ENCODE measurements at places on chromosomes 7 and 10.
A peak's percentile ranks its signal among the peaks of the same experiment; 100 is the strongest.

DNA sequence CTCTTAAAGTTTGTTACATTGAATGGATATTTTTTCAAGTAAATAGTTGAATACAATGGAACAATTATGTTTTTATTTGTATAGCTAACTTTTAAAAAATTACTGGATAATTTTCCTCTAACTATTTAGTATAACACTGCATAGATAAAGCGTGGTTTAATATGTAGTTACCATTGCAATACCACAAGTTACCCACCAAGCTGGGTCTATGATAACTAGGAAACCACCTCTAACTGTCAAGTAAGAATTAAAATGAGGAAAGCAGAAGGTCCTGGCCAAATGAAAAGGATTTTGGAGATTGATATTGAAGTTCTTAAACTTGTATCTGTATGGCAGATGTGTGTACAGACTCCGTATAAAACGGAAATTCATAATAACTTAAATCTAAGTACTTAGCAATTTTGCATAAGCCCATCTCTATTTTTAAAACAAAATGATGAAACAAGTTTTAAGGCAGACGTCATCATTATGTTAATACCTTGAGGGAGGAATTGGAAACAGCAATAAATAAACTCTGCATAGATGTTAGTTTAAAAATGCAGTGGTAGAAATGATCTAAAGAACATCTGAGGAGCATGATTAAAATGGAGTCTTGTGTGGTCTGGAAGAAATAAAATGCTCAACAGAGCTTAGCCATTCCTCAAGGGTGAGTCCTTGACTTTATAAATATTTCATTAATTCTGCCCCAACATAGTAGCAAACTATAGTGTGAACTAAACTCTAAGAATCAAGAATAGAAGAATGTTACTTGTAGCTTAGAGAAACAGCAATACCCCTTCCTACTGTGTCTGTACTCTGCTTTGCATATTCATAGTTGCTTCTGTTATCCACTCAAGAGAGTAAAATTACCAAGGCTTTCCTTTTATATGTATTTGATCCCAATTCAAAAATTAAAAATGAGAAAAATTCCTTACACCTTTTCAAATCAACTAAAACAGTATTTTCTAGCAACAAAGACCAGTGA lies 206.4 kb upstream of the FERD3L start:
- no peak for DNase-seq

DNA sequence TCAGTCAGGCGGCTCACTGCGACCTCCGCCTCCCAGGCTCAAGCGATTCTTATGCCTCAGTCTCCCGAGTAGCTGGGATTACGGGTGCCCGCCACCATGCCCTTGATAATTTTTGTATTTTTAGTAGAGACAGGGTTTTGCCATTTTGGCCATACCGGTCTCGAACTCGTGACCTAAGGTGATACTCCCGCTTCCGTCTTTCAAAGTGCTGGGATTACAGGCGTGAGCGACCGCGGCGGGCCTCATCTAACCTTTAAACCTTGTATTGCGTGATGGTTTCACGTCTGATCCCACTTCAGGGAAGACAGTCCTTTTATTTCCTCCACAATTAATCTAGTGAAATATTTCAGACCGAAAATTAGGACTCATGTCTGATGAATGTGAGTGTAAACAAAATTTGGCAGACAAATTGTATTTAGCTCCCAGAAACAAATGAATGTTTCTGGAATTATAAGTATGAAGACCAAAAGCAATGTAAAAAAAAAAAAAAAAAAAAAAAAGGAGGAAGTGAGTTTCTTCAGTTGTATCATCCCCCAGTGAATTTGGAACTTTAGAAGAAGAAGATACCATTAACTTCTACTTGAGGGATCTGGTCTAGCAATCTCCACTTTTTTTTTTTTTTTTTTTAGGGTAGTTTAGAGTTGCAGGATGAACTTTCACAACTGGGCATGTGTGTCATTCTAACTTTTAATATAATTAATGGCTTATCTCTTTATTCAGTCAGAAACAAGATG lies 1.6 kb downstream of the NUP42 start:
- no peak for DNase-seq

- no peak for DNase-seq
Observed at GRCh38 chr7:42262964-42263363, 26.0 kb upstream of the GLI3 start.

- DNase-seq: no peak
Observed at GRCh38 chr7:150740053-150740452, 2.8 kb downstream of the GIMAP5 start.

DNA sequence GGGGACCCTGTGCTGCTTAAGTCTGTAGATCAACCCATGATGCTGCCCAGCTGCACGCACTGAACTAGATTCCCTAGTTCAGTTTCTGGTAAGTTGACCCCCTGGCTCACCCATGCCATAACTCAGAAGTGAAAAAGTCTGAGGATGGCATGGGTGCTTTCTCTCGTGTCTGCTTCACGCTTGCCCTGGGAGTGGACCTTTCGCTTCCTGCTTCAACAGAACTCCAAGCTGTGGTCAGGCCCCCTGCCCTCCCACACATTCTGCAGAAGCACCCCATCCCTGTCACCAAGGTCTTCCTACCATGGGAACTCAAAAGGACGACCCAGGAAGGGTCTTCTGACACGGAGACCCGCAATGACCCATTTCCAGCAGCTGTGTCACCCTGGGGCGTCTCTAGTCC lies 39.9 kb downstream of the LRRC18 start:
- DNase-seq: no peak

GRCh38 chr10:49605939-49606509 lies 4.1 kb upstream of the SLC18A3 start:
- no peak for DNase-seq

- DNase-seq: no peak
Observed at GRCh38 chr7:39609113-39609934, 14.0 kb upstream of the RALA start.

DNA sequence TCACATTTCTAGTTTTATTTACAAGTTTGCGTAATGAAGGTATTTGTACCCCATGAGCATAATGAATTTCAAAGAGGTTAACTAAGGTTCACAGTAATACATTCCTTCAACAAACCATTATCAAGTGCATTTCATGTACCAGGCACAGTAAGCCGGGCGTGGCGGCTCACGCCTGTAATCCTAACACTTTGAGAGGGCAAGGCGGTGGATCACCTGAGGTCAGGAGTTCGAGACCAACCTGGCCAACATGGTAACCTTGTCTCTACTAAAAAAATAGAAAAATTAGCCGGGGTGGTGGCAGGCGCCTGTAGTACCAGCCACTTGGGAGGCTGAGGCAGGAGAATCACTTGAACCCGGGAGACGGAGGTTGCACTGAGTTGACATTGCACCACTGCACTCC lies 4.3 kb upstream of the EIF3A start:
- DNase-seq: no peak

- DNase-seq: no peak
Observed at GRCh38 chr10:71436268-71437125, 39.8 kb downstream of the CDH23 start.

DNA sequence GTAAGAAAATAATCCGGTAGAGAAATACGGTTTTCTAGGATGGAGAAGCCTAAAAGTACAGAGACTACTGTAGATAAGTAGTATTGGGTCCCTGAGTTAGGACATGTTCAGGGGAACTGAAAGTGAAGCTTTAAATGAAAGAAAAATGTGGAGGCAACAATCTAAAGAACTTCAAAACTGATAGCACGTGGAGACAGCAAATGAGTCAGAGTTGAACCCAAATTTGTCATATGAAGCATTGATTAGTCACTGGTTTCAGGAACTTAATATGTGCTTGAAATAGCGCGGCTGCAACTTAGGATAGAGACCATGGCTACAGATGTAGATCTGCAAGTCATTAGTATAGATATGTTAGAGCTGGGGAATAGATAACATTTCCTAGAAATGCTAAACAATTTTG lies 1138.6 kb upstream of the SORCS1 start:
- DNase-seq: no peak

- no peak for DNase-seq
Observed at GRCh38 chr10:129294944-129295343, 172.1 kb upstream of the MGMT start.

GRCh38 chr10:22666287-22667092 lies 47.9 kb downstream of the PIP4K2A start:
- peak; percentile 37 for DNase-seq

- DNase-seq: no peak
Observed at GRCh38 chr7:152144557-152145245, 119.2 kb downstream of the GALNT11 start.

GRCh38 chr7:99324559-99324958 lies 1.1 kb upstream of the ARPC1A start:
- DNase-seq: no peak

DNA sequence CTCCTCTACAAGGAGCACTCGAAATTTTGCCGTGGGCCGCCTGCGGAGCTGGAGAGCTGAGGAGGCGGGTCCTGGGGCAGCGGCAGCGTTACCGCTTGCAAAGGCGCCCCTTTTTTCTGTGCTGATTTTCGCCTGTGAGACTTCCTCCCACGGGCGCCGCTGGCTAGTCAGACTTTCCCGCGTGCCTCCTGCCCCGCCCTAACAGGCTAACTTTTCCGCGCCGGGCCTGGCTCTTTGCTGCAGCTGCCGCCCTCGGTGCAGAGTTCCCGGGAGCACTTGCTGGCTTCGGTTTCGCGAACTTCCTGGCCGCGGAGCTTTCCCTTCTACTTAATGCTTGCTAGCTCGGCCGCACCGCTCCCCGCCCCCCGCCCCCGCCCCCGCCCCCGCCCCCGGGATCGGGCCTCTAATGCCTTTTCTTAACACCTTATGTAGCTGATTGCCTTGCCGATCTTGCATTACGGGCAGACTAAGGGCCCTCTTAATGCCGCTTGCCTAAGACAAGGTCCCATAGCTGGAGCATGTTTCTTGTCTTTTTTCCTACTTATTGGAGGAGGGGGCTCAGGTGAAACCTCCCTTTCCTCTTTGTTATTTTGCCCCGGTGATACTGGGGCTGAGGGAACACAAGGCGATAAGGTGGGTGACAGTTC lies 37.9 kb upstream of the RASGEF1A start:
- peak; percentile 20 for DNase-seq

DNA sequence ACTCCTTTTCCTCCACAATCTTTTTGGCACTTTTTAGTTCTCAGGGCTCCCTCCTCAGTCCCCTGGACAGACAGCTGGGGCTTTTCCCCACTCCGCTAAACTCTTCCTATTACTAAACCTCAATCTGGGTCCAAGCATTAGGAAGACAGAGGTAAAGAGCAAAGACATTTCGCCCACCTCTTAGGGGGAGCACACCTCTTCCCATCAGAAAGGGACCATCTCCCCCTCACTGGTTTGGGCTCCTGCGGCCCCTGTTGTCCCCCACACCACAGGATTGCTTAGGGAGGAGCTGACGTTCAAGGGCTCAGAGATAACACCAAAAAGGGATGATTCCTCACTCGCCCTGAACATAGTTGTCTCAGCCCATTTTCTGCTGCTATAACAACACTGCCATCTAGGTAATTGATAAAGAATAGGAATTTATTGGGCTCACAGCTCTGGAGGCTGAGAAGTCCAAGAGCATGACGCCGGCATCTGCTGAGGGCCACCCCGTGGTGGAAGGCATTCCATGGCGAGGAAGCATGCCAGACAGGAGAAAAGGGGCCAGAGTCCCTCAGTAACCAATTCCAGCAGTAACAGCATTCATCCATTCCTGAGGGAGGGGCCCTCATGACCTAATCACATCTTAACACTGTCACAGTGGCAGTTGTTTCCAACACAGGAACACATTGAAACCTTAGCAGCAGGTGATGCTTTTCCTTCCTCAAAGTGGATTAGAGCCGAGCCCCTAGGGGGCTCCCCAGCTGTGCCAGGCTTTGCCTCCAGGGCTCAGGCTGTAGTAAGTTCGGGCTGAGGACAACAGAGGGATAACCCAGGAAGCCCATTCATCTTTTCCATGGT lies 209.6 kb downstream of the EBF3 start:
- DNase-seq: no peak

- no peak for DNase-seq
Observed at GRCh38 chr10:52523696-52524095, 209.6 kb downstream of the DKK1 start.

- no peak for DNase-seq
Observed at GRCh38 chr10:128881086-128881485, 586.0 kb upstream of the MGMT start.

- DNase-seq: no peak
Observed at GRCh38 chr7:11896663-11897062, 64.7 kb upstream of the THSD7A start.

- no peak for DNase-seq
Observed at GRCh38 chr10:79111427-79111826, 42.7 kb downstream of the ZMIZ1 start.

DNA sequence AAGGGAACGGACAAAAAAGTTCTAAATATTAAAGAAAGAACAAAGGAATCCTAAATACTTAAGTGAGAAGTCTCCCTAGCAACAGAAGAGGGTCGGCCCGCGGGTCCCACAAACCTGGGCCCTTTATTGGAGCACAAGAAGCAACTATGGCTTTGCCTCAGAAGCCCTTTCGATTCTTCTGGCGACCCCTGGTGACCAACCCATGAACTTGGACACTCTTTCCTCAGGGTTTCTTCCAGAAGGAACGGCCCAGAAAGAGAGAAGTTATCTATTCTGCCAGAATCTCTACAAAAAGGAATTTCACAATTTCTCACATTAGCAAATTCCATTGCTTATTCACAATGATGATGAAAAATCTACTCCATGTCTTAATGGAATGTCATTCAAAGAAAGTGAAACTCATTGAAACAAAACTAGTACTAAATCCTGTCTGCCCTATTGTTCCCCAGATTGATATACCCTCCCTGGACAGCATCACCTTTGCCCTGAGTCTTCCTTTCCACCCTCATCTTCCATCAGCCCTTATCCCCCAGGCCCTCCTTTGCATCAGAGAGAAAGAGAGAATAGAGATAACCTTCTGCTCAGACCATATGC lies 43.7 kb downstream of the CPVL start:
- no peak for DNase-seq

DNA sequence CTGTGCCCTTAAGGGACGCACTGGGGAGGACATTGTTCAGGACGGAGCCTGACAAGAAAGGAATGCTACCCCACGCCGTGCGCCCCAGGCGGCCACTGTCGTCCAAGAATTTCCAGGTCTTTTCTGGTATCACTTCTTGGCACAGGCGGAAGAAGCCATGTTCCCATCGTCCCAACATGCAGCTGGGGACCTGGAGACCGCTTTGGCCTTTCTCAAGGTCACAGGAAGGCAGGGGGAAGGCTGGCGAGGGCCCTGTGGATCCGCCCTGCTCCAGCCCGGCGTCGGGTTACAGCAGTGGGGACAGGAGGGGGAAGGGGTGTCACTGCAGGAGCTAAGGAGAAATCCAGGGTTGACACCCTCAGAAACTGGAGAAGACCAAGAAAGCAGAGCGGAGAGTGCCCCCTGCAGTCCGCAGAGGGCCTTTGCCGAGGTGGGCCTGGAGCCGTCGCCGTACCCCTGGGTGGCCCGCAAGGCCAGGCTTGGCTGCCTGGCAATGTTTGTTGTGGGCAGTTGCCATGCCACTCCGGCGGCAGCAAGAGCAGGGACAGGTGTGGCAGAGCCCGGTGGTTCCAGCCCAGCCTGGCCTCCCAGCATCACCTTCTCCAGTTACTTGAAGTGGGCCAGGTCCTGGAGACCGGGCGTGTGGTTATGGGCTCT lies 104.1 kb downstream of the LHPP start:
- no peak for DNase-seq

DNA sequence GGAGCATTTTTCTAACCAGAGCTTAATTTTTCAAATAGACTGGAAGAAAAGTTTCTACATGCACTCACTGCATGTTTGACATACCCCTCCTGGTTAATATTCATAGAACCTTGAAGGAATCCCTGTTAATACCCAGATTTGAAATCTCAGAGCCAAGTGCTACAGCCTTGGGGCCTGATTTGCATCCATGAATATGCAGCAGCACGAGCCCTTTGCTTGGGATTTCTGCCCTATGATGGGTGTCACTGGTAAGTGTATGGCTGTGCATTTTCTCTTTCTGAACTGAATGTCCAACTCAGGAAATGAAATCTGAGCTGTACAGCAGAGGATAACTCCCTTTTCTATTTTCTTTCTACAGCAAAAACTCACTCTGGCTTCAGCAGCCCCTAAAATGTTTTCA lies 1157.5 kb downstream of the XPNPEP1 start:
- DNase-seq: no peak
